ENCODE measurements at places on chromosomes 16 and 17.

- no peak for DNase-seq
These were observed 311.8 kb downstream of the UTP18 start for GRCh38 chr17:51572115-51572514.

GRCh38 chr16:7443142-7443541 is 110.5 kb downstream of the RBFOX1 start:
- no peak for DNase-seq

GRCh38 chr16:27925612-27926011 is 137.9 kb downstream of the GSG1L start:
- DNase-seq, result no peak

GRCh38 chr16:74219706-74220105 is 76.9 kb upstream of the PSMD7 start:
- DNase-seq, result no peak

- DNase-seq, result no peak
These were observed 206.3 kb downstream of the RAB11FIP4 start for GRCh38 chr17:31597646-31598398.

DNA sequence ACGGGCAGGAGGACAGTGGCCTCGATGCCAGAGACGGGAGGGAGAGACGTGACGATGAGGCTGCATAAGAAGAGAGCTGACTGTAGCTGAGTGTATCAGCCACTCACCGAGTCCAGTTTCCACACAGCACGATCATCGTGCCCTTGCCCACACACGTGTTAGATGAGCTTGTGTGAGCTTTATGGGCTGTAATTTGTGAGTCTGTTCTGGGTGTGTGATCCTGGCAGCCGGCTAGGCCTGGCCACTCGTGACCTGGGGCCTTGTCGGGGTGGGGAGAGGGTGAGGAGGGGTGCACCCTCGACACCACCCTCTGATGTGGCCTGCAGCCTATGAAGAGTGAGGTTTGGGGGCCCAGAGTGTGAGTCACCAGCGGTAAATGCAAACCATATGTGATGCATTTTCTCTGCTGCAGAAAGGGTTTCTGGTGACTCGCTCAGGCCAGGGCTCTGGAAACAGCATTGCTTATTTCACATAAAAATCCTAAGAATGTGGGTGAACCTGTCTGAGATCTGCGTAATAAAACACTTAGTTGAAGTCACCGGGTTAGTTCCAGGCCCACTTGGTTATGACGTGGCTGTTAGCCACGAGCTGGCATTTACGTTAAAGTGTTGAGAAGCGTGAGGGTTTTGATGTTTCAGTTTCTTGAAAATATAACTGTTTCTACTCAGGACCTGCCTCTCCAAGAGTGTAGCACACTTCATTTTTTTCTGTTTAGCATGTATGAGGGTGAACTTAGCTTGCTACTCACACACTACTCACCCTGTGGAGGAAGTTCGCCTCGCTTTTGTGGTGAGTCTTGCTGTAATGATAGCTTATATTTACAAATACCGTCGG is 4.2 kb downstream of the METRNL start:
- DNase-seq, result peak; percentile 78

DNA sequence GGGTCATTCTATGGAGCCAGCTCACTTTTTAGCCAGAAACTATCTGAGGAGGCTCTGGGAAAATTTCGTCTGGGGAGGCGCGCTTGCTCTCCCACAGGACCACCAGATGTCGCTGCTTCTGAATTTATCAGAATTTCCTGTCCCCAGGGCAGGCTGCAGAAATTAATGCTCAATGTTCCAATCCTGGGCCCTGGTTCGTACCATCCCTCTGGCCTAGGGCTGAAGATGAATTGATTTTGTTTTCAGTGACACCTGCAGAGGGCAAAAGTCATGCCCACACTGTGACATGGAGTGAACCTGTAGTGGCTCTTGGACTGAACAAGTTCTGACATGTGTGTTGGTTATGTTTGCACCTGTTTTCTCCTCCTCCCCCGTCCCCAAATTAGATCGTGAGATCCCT is 482.6 kb downstream of the NPIPA7 start:
- DNase-seq, result peak; percentile 63

DNA sequence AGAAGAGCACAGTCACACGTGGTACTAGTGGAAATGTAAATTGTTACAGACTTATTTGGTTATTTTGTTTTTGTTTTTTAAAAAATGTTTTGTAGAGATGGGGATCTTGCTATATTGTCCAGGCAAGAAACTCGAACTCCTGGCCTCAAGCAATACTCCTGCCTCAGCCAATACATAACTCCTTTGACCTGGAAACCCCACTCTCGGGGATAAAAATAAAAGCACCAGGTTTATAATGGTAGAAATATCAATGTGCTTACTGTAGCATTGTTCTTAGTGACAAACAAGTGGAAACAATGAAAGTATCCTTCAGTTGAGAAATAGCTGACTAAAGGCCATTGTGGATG is 11.7 kb upstream of the ERN2 start:
- DNase-seq, result no peak

DNA sequence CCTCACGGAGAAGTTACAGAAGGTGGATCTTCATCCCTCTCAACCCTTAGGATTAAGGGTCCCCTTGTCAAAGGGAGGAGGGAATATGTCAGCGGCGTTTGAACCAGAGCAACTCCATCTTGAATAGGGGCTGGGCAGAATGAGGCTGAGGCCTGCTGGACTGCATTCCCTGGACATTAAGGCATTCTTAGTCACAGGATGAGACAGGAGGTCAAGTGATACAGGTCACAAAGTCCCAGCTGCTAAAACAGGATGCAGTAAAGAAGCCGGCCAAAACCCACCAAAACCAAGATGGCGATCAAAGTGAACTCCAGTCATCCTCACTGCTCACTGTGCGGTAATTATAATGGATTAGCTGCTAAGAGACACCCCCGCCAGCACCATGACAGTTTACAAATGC is 36.7 kb downstream of the RBFOX3 start:
- DNase-seq, result no peak

GRCh38 chr17:27349540-27350021 is 55.7 kb downstream of the WSB1 start:
- no peak for DNase-seq

DNA sequence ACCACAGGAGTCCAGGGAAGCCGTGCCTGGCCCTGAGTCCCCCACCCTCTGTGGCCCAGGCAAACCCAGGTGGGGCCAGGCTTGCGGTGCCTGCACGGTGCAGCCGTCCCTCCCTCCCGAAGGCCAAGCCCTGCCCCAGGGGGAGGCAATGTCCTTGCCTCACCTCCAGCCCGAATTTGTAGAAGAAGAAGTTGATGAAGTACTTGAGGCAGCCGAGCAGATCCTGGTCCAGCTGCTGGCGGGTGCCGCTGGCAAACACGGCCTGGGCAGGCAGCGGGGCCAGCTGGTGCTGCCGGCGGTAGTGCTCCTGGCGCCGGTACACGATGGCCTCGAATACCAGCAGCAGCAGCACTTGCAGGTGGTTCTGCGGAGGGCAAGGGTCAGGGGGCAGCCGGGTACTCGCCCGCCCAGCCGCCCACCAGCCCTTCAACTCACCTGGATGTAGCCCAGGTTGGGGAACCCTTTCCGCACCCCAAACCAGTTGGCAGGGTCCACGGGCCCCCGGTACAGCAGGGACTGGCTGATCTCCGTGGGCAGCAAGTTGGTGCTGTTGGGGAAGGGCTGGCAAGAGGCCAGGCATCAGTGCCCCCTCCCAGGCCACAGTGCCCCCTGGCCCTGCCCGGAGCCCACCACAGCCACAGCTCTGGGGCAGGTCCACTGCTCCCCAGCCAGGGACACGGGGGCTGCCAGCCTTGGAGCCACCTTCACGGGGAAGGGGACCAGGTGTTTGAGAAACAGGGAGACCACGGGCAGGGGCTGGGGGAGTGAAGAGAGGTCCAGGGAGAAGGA is 26.1 kb downstream of the CTU2 start:
- DNase-seq, result no peak

DNA sequence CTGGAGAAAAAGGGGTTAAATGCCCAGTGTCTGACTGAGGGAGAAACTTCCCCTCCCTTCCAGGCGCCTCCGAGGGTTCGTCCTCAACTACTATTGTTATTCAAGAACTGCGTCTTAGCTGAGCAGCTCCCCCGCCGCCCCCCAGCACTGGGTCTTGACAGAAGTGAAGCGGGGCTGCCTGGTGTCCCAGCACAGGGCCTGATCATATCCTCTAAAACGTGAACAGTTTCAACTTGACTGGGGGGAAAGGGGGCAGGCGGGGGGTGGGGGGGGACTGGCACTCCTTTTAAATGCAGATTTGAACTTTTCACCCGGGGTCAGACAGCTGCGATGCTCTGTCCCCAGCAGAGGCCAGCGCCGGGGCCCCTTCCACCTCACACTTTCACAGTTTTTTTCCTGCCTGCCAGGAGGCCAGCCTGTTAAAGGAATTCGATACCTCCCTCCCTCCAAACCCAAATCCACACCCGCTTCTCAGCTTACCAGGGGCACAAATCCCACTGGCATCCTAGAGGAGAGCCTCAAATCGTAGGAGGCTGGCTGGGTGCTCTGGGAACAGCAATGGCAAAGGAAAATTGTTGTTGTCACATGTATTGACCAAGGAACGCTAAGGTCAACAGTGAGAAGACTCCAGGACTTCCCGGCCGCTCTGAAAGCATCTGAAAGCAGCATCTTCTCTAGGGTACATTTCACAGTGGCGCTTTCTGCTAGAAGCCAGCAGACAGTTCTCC is 14.5 kb downstream of the ZFHX3 start:
- no peak for DNase-seq

DNA sequence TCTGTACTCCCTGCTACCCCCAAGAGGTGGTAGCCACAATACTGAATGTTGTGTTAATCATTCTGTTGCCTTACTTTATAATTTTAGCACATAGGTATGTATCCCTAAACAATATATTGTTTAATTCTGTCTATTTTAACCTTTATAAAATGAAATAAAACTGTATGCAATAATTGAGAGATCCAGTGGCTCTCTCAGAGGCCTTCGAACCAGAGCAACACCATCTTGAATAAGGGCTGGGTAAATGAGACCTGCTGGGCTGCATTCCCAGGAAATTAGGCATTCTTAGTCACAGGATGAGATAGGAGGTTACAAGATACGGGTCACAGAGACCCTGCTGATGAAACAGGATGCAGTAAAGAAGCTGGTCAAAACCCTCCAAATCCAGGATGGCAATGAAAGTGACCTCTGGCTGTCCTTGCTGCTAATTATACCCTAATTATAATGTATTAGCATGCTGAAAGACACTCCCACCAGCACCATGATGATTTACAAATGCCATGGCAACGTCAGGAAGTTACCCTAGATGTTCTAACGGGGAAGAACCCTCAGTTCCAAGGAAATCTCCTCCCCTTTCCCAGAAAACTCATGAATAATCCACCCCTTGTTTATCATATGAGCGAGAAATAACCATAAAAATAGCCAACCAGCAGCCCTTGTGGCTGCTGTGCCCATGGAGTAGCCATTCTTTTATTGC is 2.0 kb upstream of the CANT1 start:
- no peak for DNase-seq

GRCh38 chr16:569445-570254 is at the start of gene PIGQ:
Gene PIGQ (plus strand): TSS chr16:569968. CDS start chr16:574075, 4,107 bp downstream.
- DNase-seq, result peak; percentile 71

GRCh38 chr17:7220593-7221277 is 997 bp downstream of the ACADVL start:
- peak; percentile 60 for DNase-seq
